Endothelial cell of umbilical vein (primary cell): ENCODE measurements at places on chromosomes 12 and 14. TPM values are rescaled to one million over a fixed set of nuclear protein-coding genes. Genes with fewer than 3 reads are reported as not detected.

GRCh38 chr14:32826404-32827082, 112.1 kb upstream of the NPAS3 start:
- no peaks in the 10 kb centered on the region for H3K4me1 ChIP-seq
- no peaks in the 10 kb centered on the region for H3K36me3 ChIP-seq
- no peak overlapping the region for H3K27ac ChIP-seq
- DNase-seq, result no peak

- H3K27ac ChIP-seq, result no peak overlapping the region
- DNase-seq, result no peak
- H3K4me3 ChIP-seq, result no peak overlapping the region
- peaks cover 10% of the 10 kb centered on the region for H3K4me1 ChIP-seq
Observed at GRCh38 chr12:103960616-103961227, 5.0 kb upstream of the TDG start.

DNA sequence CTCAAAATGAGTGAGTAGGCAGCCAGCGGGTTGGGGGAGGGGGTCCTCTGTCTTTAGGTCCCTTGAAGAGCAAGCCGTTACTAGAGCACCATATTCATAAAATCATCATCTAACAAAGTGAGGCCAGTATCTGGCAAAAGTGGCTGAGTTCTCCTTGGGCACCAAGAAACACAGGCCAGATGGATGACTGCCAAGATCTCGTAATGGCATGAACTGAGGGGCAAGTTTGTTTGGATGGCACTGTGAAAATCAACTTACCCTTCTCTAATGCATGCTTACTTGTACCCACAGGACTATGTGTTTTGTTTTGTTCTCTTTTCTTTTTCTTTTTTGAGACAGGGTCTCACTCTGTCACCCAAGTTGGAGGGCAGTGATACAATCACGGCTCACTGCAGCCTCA, 41.6 kb downstream of the GNPTAB start:
- no peak overlapping the region for H3K27ac ChIP-seq
- no peak for DNase-seq
- H3K4me1 ChIP-seq, result no peaks in the 10 kb centered on the region
- H3K27me3 ChIP-seq, result no peaks in the 10 kb centered on the region
- no peak overlapping the region for H3K4me3 ChIP-seq

The LMNTD1 gene
- not detected in 2 replicates for polyA plus RNA-seq
